ENCODE measurements at places on chromosomes 5 and 9.

DNA sequence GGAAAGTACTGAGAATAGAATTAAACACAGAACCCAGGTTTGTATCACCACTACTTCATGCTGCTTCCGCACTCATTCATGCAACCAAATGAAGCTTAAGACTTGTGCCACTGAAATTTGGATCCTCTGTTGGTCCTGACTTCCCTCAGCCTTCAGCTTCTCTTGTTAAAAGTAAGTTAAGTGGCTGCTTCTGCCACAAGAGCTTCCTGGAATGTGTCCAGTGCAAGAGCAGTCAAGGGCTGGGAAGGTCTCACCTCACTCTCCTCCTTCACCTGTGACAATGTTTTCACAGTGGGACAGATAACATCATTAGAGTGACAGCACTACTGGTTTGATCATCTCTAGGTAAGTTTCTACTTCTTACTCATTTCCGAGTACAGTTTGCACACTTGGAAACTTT is 7.9 kb downstream of the SNCAIP start:
- no peak for DNase-seq

- DNase-seq = no peak
Observed at GRCh38 chr5:111133436-111133751, 41.2 kb downstream of the WDR36 start.

GRCh38 chr9:98108531-98109031 is 10.4 kb downstream of the TRIM14 start:
- DNase-seq = no peak

DNA sequence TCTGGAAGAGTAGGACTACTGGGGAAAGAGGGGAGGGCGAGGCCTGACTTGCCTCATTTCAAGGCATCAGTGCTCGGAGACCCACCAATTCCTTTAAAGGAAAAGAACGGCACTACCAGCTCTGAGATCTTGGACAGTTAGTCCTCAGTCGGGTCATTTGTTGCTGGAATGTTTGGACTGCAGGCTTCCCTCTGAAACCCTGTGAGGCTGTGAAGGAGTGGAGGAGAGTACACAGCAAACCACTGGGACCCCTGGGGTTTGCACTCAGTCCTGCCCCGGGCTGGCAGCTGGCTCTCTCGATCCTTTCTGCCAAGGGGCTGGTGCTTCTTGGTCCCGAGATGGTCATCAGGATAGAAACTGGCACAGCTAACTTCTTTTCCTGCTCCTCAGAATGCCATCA is 194.5 kb downstream of the TRIO start:
- no peak for DNase-seq

DNA sequence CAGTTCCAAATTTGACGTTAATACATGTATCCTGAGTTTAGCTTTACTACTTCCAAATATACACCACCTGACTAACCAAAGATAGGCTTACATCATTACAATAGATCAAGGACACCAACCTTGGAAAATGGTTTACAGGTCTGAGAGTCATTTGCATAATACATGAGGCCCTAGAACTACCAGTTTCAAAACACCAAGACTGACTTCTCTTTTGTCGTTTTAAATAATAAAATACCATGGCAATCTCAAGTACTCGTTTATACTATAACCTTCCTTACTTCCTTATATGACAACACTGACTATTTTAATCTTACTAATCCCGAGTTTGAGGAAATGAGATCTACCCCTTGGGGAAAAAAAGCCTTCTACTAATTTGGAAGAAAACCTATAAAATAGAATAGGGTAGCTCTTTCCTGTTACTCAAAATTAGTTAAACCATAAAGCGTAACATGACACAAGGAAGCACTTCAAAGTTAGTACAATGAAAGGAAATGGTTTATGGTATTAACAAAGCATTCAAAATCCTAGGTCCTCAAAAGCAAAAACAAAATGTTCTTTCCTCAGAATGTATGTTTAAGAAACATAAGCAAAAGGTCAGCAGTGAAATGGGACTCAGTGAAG is 42.1 kb downstream of the UBQLN1 start:
- DNase-seq = no peak

- DNase-seq = no peak
Observed at GRCh38 chr9:112550531-112550930, 63.9 kb downstream of the KIAA1958 start.

DNA sequence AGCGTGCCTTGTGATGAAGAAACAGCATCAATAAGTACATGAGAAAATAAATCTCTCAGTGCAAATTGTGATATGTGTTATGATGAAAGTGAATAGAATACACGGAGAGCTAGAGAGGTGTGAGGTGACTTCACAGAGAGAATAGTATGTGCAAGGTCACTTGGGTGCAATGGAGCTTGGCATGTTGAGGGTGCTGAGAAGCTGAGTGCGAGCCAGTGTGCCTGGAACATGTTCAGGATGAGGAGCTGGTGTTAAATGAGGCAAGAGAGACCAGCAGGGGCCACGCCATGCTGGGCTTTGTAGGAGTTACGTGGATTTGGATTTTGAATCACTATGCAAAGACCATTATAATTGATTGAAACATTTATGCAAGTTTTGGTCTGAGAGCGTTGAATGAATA is 12.8 kb upstream of the RPS23 start:
- no peak for DNase-seq
